ENCODE measurements at places on chromosomes 6 and 20.
A peak's percentile ranks its signal among the peaks of the same experiment; 100 is the strongest.

DNA sequence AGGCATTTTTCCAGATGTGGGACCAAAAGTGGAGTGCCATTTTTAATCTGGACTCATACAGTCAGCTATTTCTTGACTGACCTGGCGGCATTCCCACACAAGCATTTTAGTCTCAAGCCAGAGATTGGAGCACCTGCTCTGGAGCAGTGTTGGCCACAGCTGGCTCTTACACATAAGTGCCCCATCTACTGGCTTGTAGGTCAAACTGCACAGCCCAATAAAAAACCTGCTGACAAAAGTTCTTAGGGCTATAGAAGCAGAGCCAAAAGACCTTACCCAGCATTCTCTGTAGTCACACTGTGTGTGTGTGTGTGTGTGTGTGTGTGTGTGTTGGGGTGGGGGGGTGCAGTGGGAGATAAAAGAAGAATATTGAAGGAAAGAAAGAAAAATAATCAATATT is 38.6 kb upstream of the SENP6 start:
- peak; percentile 42 for DNase-seq

GRCh38 chr6:31771992-31772358 is 5.2 kb downstream of the VWA7 start:
- DNase-seq: no peak

- no peak for DNase-seq
These were observed 95.8 kb upstream of the LY86 start for GRCh38 chr6:6492675-6493074.

DNA sequence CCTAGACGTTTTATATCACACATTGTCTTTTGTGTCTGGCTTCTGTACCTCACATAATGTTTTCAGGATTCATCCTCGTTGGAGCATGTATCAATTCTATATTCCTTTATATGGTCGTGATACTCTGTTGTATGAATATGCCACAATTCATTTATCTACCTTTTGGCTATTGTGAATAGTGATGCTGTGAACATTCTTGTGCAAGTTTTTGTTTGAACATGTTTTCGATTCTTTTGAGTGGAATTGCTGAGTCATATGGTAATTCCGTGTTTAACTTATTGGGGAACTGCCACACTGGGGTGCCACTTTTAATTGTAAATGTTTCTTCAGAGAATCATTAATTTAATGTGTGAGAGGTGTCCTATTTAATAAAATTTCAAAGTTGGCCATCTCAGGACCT is 101.2 kb downstream of the SLC35B3 start:
- DNase-seq: no peak

GRCh38 chr20:21166801-21167200 is 40.9 kb downstream of the KIZ start:
- no peak for DNase-seq

- DNase-seq: peak; percentile 88
These were observed 587.2 kb downstream of the EPM2A start for GRCh38 chr6:145147981-145148749.

DNA sequence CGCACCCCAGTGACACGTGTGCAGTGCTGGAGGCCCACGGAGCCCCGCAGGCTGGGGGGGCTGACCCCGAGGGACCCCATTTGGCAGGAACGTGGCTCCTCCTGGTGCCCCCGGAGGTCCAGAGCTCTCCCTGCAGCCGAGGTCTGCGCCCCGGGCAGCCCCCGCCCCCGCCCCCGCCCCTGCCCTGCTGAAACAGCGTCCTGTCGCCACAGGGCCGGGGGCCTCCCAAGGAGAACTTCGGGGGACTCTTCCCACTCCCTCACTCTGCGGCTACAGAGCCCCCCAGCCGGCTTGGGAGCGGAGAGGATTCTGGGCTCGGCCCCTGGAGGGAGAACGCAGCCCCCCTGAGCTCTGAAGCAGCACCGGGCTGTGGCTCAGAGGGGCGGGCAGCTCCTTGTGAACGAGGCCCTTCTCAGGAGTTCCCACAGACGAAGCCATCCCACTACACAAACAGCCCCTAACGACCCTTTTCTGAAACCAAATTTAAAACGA is 115.2 kb downstream of the DLL1 start:
- DNase-seq: no peak

DNA sequence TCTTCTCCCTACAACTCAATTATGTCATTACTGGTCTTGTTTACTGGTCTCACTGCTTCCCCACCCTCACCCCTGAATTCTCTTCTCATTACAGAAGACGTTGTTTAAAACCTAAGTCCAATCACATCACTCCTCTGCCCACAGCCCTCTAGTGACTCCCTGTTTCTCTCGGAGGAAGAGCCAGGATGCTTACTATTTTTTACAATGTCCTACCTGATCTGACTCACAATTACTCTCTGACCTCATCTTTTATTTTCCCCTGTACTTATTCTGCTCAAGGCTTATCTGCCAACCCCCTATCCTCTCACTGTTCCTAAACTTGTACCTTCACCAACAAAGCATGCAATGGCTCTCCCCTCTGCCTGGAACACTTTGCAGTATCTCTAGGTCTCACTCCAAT is 400.4 kb upstream of the PTCHD4 start:
- DNase-seq: no peak

GRCh38 chr20:46468508-46468907 is 44.9 kb downstream of the ZNF334 start:
- no peak for DNase-seq

GRCh38 chr20:2759603-2760296 is 40.7 kb downstream of the CPXM1 start:
- no peak for DNase-seq

DNA sequence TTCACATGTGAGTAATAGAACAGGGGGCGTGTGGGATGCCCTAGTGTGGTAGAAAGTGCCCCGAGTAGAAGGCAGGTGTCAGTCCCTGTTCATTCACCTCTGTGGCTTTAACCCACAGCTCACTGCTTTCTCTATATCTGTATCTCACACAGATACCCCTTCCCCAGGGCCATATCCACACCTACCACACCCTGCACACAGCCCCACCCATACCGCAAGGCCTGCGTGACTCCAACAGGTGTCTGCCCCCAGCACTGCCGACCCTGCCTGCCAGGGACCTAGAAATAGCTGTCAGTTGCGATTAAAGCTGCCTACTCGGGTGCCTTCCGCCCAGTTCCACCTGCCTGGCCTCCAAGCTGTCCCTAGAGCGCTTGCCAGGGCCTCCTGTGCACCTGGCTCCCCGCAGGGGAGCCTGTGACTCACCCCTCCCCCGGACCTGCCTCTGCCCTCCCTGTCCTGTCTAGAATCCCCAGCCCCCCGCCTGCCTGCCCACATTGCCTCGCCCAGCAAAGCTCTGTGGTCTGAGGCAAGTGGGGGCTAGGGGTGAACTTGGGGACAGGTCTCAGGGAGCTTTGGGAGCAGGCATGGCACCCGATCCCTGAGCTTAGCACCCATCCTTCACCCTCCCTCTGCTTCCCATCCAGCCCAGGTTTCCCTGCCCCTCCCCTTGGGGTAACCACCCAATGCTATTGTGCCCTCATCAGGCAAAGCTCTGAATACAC is 38.3 kb upstream of the ID1 start:
- DNase-seq: no peak

DNA sequence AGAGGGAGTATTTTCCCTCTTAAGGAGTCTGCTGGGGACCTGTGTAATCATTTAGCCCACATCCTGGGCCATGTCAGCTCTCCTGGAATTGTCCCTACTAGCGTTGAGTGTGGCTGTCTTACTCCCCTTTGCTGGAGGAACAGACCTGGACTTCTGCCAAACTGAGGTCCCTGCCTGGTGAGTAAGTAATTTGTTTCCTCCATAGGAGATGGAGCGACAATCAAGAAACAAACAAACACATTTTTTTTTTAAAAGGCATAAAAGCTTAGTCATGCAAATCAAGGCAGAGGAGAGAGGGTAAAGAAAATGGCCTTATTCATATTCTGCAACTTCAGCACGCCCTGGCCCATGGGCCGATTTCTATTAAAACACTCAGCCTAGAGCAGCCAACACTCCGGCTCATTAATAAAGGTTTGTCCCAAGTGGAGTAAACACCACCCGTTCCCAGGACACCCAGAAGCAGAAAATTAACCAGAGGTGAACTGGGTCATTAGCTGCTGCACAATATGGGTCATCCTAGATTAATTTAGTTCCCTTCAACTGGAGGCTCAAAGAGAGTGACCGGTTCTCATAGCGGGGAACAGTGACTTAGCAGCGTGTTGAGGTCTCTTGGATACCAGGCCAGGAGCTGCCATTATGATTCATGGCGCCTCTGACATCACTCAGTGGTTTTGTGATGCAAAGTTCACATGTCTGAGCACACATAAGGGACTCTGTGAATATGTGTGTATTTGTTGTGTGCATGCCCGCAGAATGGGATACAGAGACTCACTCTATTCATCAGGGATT is 165.0 kb upstream of the SULF2 start:
- no peak for DNase-seq

- peak; percentile 79 for DNase-seq
These were observed 143.2 kb downstream of the SLC16A10 start for GRCh38 chr6:111230351-111231089.

DNA sequence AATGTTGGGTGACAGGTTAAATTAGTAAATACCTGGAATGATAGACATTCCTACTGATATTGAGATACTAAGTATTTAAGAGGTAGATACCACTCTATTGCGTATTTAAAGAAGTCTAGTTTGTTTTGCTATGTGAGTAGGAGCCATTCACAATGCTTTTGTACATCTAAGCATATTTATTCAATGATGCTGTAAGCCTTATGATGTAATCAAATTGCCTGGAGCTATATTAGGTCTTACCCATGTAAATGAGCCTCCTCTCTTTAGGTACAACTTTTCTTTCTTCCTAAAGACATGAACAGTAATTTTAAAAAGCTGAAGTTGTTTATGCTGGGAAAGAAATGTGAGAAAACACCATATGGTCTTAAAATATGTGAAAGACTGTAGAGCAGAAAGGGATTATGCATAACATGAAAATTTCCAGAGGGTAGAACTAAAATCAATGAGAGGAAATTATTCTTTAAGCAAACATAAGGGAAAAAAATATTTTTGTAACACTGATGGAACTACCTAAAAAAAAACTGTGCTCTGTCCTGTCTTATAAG is 526.7 kb downstream of the EPHA7 start:
- no peak for DNase-seq

DNA sequence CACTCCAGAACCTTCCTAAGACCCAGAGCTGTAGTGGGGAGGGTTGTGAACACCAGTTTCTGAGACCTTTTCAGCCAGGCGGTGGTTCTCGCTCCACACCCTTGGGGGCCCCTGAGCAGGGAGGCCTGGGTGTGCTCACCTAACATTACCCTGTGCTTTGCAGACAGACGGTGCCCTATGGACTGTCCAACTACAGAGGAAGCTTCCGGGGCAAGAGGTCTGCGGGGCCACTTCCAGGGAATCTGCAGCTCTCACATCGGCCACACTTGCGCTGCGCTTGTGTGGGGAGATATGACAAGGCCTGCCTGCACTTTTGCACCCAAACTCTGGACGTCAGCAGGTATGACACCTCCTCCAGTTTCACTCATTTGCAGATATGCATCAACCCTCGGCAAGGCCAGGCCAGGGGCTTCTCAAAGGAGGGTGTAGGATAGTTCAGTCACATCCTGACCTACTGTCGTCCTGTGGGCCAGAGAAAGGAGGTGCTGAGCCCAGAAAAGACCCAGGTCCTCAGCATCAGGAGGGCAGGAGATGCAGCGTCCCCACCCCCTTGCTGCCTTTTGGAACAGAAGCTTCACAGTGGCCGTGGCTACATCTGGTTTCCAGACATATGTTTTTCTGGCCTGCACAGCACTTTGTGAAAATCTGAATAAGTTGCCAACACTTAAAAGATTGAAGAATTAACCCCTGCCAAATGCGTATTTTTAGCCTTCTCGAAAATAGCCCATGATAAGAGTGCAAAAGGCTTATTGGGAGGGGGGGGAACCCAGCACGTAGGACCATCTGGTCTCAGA is 20.6 kb downstream of the EDN3 start:
- no peak for DNase-seq

DNA sequence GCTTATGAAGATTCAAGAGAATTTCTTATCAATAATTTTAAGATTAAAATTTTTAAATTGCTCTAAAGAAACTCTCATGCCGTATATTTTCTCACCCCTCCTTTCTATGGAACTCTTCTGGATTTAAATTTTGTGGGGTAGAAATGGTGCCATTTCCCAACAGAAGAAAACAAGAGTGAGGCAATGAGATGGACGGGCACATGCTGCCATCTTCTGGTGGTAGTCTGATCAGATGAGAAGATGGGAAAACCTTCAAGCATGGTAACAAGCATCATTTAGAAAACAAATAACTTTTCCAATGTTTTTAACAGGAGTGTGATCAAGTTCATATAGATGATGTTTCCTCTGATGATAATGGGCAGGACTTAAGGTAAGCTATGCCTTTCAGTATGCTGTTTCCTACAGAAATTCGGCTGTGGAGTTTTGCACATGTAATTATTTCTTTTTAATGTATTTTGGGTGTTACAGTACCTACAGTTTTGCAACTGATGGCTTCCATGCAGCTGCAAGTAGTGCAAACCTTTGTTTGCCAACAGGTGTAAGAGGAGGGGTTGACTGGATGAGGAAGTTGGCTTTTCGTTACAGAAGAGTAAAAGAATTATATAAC is 271.4 kb downstream of the EYA4 start:
- DNase-seq: peak; percentile 36

- DNase-seq: no peak
These were observed 119.0 kb downstream of the ALDH8A1 start for GRCh38 chr6:134830940-134831339.

GRCh38 chr6:32086661-32087573 is 22.2 kb downstream of the TNXB start:
- peak; percentile 76 for DNase-seq

- no peak for DNase-seq
These were observed 8.7 kb upstream of the ZSCAN12 start for GRCh38 chr6:28408076-28408802.

DNA sequence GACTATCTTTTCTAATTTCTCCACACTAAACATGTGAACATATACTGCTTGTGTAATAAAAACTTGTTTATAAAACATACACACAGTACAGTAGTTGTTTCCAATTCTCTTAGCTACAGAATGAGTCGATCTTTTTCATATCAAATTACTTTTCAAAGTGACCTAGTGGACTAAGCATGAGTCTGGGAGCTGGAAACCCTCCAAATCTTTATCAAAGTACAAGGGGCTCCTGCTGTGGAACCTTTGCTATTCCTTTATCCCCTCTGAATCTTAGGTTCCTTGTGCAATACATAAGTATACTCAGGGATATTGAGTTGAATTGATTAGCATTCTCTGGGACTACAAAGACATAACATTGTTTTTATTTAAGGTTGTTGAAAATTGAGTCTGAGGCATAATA is 48.7 kb upstream of the TAB2 start:
- DNase-seq: no peak

- no peak for DNase-seq
These were observed 524.3 kb downstream of the EYS start for GRCh38 chr6:65182681-65183080.

DNA sequence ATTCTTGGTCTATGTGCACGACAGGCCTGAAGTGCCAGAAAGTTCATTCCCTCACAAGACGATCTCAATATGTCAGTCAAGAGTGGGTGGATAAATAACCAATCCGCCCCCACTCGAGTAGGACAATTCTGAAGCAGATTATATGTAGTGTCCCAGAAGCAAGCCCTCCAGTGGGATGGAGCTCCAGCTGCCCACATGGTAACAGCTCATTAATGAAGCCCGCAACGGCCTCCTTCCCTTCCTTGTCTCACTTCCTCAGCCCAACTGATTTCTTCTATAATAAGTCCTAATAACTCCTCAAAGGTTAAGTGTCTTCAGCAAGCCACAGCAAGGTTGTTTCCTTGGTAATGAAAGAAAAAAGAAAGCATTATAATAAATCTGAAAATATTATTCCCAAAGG is 82.1 kb upstream of the F13A1 start:
- DNase-seq: no peak
